H1 (cell line): ENCODE measurements at places on chromosomes 6 and 20.

DNA sequence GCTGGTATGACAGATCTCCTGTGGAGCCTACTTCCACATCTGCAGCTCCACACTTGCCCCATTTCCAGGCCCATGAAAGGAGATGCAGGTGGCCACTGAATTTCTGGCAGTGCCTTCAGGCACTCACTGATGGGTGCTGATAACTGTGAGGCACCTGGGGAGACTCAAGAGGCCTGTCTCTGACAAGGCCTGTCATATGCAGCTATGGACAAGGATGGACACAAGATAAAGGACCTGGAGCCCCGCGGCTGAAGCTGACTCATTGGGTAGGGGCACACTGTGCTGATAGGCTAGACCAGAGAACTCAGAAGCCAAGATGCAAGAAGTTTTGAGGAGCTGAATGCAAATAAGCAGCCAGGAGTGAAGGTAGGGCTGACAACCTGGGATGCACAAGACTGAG lies 81.0 kb upstream of the LRFN2 start:
- DNase-seq, result no peak

DNA sequence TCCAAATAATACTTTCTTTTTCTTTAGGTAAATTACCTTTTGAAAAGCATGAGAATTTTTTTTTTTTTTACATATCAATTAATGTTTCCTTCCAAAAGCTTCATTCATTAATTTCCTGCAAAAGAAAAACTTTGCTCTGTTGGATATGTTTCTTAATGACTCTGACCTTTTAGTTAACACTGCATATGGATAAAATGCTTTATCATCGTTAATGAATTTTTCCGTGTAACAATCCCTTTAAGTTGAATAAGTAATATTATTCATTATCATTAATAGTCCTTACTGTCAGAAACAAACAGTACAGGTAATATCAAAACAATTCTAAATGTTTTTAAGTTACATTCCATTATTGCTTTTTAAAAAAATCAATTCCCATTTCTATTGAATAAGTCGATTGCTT lies 345.1 kb downstream of the SAMD5 start:
- no peak for DNase-seq

GRCh38 chr6:32700391-32701040 lies 34.1 kb upstream of the HLA-DQB1 start:
- peak; percentile 53 for DNase-seq

GRCh38 chr20:15882553-15882952 lies 690.7 kb downstream of the KIF16B start:
- no peak for DNase-seq

- DNase-seq, result peak; percentile 46
Measured at GRCh38 chr20:62359043-62359490, 8.0 kb downstream of the LAMA5 start.

GRCh38 chr6:69232911-69233448 lies 563.8 kb downstream of the LMBRD1 start:
- DNase-seq, result peak; percentile 86

GRCh38 chr6:87905101-87905641 lies 142.5 kb upstream of the SPACA1 start:
- no peak for DNase-seq

GRCh38 chr20:39462416-39462945 lies 500.3 kb downstream of the DHX35 start:
- no peak for DNase-seq

DNA sequence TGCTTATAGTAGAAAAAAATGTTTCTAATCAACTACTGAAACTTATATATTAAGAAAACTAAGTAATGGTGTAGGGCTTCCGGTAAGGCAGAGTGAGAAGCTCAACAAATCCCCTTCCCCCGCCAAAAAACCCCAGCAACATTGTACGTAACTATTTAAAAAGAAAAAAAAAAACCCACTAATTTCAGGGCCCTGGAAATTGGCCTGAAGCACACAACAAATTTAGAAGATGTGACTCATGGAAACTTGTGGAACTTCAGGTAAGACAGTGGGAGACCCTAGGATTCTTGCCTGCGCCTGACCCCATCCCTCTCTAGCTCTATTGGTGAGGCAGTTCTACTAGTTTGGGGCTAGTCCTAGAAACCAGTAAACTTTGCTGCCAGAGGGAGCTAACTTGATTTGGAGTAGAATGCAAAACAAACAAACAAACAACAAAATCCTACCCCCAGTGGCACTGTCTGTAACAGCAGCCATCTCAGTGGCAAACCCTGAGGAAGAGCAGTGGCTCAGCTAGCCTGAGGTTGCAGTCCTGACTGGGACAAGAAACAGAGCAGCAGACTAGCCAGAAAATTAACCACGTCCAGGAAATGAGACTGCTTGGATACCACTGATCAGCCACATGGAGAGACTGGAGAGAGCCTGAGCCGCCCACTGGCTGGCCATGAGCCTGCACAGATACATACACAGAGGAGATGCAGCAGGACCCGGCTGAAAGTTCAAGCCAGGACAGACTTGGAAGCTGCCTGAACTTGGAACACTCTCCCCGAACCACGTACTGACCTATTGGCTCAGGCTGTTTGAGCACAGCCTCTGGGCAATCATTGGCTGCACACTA lies 135.1 kb downstream of the TBXT start:
- DNase-seq, result no peak

- no peak for DNase-seq
Measured at GRCh38 chr6:126513198-126513597, 173.3 kb downstream of the CENPW start.

DNA sequence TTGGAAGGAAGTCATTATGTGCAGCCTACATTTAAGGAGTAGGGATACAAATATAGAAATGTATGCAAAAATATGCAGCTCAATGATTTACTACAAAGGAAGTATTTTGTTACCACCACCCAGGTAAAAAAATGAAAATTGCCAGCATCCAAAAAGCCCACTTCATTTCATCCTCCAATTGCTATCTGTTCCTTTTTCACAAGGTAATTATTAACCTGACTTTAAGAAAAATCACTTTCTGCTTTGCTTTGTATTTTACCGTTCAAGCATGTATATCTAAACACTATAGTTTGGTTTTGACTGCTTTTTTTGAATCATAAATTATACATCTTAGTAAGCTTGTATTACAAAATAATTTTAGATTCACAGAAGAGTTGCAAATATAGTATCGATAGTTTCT lies 768.5 kb upstream of the GJE1 start:
- DNase-seq, result no peak

GRCh38 chr6:12024699-12025434 lies 12.8 kb downstream of the HIVEP1 start:
- DNase-seq, result no peak

DNA sequence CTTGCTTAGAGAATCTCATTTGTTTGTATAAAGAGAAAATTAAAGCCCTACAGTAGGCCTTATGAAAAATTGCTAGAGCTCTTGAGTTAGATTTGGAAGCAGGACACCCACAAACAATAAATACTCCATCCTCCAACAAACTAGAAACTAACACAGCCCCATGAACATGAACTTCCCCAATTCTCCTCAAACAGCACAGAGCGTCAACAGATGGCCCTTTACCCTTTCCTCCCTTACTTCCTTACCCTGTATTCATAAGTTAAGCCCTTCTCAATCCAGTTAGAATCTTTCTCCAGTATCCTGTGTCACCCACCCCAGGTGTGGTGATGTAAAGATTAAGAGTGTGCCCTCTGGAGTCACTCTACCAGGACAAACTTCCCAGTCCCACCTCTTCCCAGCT lies 113.7 kb downstream of the UNC5CL start:
- no peak for DNase-seq

GRCh38 chr20:58600756-58601155 lies 50.3 kb upstream of the STX16 start:
- no peak for DNase-seq

DNA sequence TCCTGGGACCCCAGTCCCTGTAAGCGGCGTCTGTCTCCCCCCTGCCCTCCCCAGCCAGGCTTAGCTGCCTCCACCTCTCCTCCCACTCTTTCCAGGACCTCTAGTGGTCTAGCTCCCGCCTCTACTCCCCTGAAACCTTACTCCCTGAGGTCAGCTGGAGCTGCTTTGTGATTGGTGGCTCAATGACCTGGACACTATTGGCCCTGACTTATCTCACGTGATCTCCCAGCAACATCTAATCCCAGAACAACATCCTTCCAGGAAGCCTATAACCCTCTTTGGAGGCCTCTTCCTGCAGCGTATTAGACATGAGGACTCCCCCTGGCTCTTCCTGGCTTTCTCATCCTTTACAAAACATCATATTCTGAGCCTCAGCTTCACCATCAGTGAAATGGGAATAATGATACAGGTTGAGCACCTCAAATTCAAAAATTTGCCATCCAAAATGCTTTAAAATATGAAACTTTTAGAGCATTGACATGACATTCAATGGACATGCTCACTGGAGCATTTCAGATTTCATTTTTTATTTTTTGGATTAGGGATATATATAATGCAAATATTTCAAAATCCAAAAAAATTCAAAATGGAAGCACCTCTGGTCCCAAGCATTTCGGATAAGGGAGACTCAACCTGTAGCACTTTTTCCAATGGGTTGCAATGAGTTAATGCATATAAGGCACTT lies 16.3 kb upstream of the SRC start:
- no peak for DNase-seq

GRCh38 chr6:53691252-53691651 lies 25.7 kb upstream of the KLHL31 start:
- DNase-seq, result no peak

DNA sequence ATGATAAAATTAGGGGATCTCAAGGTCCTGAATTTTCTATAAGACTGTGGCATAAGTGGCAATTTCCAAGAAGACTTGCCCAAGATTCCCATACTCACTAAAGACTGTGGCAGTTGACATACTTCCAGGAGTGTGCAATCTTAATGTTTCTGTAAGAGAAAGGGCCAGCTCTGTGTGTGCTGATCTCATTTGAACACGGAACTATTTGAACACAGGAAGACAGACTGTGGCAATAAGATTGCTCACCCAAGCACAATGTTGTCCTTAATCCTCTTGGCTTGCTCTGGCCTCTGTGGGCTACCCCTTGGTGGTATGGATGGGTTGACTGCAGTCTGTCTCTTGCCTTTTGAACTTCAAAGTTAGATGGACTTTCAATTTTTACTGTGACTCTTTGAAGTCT lies 151.4 kb downstream of the PHF3 start:
- no peak for DNase-seq
